ENCODE measurements at places on chromosomes 7 and 10. TPM values are rescaled to one million over a fixed set of nuclear protein-coding genes. Genes with fewer than 3 reads are reported as not detected.

DNA sequence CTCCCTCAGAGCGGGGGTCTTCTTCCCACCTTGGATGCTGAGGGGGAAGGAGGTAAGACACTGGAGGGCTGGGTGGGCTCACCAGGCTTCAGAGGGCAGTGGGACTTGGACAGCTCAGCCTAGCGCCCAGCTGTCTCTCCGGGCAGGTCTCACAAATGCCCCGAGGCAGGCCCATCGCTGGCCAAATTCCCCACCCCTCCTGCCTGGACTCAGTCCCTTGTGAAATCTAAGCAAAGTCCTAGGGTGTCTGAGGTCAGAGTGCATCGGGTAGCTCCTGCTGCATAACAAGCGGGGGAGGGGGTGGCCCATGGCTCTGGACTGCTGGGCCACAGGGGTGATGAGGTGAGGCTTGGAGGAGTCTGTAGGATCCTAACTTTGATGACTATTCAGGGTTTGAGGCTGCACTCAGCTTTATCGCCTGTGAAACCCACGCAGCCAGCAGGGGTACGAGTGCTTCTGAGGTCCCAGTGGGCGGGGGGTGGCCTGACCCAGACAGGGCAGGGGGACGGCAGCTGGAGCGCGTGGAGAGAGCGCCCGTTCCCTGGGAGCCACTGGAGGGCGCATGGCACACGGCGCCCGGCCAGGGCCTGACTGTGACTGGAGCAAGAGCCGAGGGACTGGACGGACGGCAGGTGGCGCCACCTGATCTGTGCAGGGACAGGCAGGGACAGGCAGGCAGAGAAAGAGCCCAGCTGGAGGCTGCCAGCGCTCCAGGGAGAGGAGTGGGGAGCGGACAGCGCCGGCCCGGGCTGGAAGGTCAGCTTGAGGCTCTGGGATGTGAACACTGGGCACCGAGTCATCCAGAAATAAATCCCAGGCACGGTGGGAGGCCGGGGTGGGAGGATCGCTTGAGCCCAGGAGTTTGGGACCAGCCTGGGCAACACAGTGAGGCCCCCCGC, 10.0 kb downstream of the CYP2W1 start:
- DNase-seq: peak; percentile 98

GRCh38 chr7:158055726-158056510, 531.7 kb downstream of the PTPRN2 start:
- DNase-seq: no peak

HTR5A gene
- not detected for total RNA-seq

DNA sequence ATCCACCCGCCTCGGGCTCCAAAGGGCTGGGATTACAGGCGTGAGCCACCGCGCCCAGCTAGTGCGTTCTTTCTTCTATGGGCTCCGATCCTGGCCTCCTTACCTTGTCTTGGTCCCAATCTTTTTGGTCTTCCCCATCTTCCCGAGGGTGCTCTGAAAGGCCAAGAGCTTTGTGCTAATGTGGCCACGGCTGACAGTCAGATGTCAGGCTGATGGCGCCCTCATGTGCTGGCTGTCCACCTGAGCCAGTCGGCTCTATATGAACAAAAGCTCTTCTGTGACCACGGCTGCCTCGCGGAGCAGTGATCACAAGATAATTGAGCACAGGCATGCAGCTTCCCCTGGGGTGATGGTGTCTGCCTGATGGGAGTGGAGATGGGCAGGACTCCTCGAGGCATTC, 11.0 kb upstream of the AHCYL2 start:
- no peak for DNase-seq

GRCh38 chr10:28951484-28951883, 274.2 kb downstream of the BAMBI start:
- DNase-seq: no peak
